NCI-H226 (cell line): ENCODE measurements at places on chromosomes 7 and 10.

DNA sequence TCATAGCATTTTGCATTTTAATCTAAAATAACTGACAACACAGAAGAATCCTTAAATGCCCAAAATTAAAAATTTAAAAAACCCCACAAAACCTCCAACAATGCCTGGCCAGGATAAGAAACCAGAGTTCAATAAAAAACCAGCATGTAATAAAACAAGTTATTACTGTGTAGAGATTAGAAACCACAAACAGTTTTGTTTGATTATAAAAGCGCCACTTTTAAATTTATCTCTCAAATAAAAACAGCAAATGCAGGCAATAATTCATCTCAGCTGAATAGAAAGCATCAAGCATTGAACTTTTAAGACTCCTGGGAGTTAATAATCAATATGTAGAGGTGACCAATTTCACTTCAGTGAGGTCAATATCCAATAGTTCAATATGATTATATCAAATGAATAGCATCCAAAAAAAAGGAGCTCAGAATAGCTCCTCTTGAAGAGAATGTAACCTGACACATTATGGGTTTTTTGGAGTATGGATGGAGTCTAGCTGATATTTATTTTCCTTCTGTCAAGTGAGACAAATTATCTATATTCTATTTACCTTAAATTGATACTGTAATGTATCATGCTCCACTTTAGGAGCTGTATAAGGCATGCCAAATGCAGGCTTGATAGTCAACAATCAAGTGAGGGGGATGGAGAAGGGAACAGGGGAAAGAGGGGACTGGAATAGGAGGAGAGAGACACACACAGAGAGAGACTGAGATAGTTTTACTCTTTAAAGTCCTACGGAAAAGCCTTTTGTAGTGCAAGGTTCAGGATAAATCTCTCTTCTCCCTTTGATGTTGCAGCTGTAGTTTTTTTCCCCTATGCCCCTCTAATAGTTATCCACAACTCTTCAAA is 130.9 kb downstream of the RSU1 start:
- DNase-seq: no peak

GRCh38 chr10:121516093-121516865 is 82.0 kb downstream of the FGFR2 start:
- no peak for DNase-seq

- no peak for DNase-seq
Measured at GRCh38 chr7:157523766-157524421, 187.1 kb downstream of the DNAJB6 start.

DNA sequence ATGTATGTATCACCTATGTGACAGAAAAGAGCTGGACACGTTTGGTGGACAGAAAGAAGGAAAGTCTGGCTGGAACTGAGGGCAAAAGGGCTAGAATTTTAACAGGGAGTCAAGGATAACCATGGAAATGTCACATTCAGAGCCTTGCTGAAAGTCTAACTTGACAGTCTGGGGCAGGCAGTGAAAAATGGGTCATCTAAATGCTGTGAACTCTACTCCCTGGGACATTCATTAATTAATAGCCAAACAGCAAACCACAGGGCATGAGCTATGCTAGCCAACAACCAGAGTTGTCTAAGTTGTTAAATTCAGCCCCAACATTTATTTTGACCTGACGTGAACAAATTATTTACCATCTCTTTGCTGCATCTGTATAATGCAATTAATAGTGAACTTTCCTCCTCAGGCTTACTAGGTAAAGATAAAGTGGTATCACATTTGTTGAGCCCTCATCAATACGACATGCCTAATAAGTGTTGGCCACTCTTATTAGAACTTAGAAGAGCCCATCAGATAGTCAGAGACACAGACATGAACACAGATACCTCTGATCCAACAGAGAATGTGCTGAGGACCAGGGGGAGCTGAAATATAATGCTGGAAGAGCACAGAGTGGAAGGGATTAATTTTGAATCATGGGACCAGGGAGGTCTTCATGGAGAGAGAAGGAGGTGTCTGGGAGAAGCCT is 109.9 kb downstream of the SORCS1 start:
- no peak for DNase-seq
